ENCODE measurements at places on chromosomes 5 and 9.

- peak; percentile 67 for DNase-seq
These were observed 1.6 kb downstream of the FER start for GRCh38 chr5:108749128-108749861.

- DNase-seq = no peak
These were observed 20.8 kb downstream of the TMEM245 start for GRCh38 chr9:109098960-109099308.

GRCh38 chr9:35757226-35757891 lies 3.3 kb upstream of the MSMP start:
- peak; percentile 46 for DNase-seq

- no peak for DNase-seq
These were observed 8.7 kb upstream of the MTX3 start for GRCh38 chr5:79999722-80000121.

- DNase-seq = no peak
These were observed 25.0 kb downstream of the FBXW2 start for GRCh38 chr9:120768247-120768646.

GRCh38 chr5:126188804-126189203 lies 234.4 kb upstream of the GRAMD2B start:
- DNase-seq = no peak

- no peak for DNase-seq
These were observed 558 bp downstream of the GRPEL2 start for GRCh38 chr5:149345892-149346222.

- no peak for DNase-seq
These were observed 74.0 kb downstream of the GNAQ start for GRCh38 chr9:77957652-77958051.

- no peak for DNase-seq
These were observed 617.8 kb upstream of the DMAC1 start for GRCh38 chr9:8417341-8417740.

- DNase-seq = peak; percentile 47
These were observed 467 bp downstream of the C9orf78 start for GRCh38 chr9:129834489-129835127.

- DNase-seq = no peak
These were observed 17.0 kb downstream of the PTPDC1 start for GRCh38 chr9:94101162-94101853.

DNA sequence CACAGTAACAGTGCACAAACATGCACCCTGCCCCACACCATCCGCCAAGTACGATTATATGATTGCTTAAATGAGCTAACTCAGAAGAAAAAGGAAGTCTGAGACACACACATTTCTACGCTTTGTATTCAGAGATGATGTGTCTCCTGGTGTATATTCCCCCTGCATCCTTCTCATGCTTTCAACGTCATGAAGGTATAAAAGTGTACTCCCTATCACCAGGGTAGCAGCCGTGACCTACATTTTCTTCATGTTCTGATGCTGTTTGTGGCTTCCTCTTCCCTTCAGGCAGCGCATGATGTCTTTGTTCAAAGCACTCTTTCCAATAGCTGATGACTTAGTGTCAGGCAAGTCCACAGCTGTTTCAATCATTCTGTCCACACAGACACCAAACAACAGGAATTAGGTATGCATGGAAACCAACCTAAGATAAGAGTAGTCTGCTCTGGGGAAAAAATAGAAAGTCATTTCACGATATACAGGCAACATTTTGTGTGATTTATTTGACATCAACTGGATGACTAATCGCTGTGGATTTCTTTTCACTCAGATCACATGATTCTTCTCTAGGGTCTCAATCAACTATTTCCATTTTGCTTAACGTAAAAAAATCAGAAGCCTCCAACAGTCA lies 269.4 kb upstream of the PTGER4 start:
- DNase-seq = peak; percentile 60

- DNase-seq = no peak
These were observed 6.5 kb downstream of the ADAMTS13 start for GRCh38 chr9:133428617-133429101.

- peak; percentile 48 for DNase-seq
These were observed 244.7 kb downstream of the PIK3R1 start for GRCh38 chr5:68460147-68460798.

DNA sequence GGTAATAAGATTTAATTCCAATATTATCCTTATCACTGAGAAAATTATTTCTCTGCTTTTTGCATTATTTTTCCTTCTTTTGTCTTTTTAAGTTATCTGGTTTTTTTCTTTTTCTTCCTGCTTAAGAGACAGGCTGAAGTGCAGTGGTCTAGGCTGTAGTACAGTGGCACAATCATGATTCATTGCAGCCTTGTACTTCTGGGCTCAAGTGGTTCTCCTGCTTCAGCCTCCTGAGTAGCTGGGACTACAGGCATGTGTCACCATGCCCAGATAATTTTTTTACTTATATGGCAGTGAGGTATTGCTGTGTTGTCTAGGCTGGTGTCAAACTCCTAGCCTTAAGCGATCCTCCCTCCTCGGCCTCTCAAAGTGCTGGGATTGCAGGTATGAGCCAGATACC lies 93.9 kb downstream of the SLC44A1 start:
- DNase-seq = no peak

- no peak for DNase-seq
These were observed 197.2 kb downstream of the NXNL2 start for GRCh38 chr9:88732128-88732527.

DNA sequence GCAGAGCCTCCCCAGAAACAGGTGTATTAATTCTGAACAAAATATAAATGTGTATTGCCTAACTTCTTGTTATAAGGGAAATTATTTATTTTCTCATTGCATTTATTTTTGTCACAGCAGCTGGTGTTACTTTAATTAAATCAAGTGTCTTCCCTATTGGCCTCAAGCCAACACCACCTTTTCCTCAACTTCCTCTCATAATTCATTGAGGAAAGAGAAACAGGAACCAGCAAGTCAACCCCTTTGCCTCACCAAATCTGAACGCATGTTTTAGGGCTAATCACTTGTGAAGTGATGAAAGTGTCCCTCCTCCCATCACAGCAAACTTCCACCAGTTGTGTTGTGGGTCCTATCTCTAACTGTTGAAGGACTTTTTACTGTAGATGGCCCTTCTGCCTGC lies 73.1 kb downstream of the DIRAS2 start:
- no peak for DNase-seq

- DNase-seq = no peak
These were observed 118.7 kb upstream of the GAS1 start for GRCh38 chr9:87065981-87066380.

GRCh38 chr5:152676196-152676595 lies 271.1 kb upstream of the NMUR2 start:
- DNase-seq = no peak

DNA sequence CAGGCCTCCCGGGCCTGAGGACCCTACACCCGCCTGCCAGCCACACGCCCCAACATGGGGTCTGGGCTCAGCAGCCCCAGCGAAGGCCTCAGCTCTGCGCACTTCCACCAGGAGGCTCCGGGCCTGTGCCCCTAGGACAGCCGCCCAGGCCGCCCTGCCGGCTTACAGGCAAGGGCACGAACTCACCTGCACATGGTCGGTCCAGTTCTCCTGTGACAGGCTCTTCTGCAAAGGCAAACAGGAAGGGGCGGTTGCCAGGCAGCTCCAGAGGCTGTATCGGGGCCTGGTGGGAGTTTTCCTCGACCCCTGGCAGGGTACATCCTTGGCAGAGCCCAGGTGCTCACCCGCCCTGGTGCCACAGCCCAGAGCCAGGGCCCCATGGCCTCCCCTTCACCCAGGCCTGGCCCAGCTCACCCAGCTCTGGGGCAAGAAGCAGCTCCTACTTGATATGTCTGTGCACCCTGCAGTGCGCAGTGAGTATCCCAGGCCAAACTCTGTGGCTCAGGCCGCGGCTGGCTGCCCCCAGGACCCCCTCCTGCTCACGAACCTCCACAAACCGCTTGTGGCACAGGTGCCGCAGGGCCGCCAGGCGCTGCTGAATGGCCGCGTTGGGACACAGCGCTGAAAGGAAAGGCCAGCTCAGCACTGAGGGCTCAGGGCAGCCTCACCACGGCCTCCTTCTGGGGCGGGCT lies 52.2 kb upstream of the NRARP start:
- no peak for DNase-seq

DNA sequence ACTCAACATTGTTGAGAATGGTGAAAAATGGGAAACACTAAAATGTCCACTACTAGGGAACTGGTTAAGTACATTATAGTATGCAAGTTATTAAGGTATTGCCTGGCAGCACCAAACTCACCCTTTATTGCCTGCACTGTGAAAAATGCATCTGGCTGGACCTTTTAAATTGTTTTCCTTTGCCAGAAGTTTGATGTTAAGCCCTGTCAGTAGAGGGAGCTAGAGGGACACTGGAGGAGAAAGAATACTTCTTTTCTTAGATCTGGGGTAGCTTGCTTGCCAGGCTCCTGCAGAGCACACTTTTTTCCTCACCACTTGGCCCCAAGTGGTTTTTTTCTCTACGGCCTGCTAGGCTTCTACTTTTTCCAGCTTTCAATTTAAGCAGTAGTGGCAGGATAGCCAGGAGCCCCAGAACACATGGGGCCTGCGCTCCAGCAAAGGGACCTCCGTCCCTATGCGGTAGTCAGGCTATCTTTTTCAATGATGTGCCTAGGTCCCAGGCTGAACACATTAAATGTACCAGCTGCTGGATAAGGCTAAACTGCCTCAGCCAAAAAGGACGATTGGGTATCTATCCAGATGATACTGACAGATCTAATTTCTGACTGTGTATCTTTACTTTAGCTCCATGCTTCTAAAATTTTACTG lies 8.0 kb upstream of the HABP4 start:
- peak; percentile 19 for DNase-seq

- no peak for DNase-seq
These were observed 232.9 kb downstream of the GOLPH3 start for GRCh38 chr5:31941151-31941755.

DNA sequence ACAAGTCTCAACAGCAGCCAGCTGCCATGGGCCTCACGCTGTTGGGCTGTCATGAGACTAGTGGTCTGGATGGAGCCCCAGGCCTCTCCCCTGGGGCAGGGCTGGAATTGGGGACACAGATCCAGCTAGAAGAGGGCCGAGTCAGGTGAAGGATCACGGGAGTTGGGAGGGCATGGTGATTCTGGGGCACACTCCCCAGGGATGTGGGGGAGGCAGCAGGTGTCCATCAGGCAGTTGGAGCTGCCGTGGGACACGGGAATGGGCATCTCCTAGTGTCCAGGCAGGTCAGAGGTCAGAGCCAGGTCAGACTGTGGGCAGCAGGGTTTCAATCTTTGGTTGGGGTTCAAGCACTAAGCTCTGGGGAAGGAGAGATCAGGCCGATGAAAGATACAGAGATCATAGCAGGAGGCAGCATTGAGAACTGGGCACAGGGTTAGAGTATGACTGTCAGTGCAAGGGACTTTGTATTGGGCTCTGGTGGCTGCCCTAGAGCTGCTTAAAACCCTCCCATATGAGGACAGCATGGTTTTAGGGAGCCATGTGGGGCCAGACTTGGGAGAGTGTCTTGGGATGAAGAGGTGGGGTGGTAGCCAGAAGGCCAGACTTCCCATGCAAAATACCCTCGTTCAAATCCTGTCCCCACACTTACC lies 59.2 kb downstream of the ARHGEF37 start:
- DNase-seq = no peak

DNA sequence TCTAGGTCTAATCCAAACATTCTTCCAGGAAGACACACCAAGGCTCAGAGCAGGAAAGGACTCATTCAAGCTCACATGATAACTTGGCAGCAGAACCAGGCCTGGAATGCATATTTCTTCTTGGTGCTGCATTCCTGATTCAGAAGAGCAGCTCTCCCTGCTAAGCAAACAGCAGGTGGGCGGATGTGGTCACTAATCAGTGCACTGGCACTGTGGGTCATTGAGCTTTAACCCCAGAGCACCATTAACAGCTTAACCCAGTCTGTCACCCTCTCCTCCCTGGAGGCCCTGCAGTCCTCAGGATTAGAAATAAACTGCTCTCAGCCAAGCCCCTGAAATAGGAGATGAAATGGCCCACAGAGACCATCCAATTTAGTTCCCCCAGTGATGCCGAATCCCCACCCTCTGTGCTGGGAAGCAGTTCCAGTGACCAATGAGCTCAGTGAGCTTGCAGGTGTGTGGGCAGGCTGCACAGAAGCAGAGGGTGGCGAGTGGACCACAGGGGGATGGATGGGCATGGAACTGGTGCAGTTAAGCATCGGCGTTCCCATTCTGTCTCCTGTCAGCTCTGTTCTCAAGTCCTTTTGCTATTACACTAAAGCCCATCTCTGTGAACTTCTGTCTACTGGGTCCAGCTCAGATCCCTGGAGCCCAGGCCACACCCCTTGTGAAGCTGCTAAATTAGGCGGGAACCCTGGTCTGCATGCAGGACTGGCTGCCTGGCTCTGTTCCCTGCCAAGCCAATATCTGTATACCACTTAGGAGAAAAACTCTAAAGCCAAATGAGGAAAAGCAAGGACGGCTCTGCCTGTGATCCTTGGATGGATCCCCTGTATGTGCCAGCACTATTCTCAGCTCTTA lies 16.6 kb upstream of the MEGF9 start:
- DNase-seq = no peak

GRCh38 chr9:20084125-20084524 lies 295.3 kb upstream of the SLC24A2 start:
- no peak for DNase-seq

GRCh38 chr9:14158136-14158813 lies 155.7 kb downstream of the NFIB start:
- no peak for DNase-seq

DNA sequence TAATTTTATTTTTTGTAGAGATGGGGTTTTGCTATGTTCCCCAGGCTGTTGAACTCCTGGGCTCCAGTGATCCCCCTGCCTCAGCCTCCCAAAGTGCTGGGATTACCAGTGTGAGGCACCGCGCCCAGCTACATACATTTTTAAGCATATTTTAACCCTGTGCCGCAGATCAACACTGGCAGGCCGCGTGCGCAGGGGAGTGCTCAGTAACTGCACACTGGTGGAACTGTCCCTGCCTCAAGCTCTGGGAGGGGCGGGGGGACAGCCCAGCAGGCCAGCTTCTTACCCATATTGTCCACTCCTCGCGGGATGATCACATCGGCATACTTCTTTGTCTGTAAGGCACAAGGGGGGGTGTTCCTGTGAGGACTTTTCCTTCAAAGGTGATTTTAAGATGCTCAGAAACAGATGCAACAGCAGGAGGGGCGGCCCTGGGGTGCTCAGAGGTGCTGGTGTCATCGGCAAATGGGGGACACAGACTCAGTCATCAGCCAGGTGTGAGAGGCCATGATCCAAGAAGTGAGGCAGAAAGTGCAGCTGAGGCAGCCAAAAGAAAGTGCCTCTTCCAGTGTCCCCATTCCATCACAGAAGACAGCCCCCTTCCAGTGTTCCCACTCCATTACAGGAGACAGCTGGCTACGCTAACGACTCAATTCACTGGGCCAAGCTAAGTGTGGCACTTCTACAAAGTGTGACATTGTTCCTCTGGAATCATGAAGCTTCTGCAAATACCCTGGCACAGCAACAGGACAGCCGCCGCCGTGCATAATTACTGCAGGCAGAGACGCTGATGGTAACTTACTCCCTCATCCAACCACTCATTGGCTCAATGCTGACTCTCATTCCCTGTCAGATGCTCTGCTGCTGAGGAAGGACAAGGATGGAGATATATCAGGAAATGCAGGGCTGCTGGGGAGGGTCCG lies 5.2 kb downstream of the UCK1 start:
- DNase-seq = no peak

DNA sequence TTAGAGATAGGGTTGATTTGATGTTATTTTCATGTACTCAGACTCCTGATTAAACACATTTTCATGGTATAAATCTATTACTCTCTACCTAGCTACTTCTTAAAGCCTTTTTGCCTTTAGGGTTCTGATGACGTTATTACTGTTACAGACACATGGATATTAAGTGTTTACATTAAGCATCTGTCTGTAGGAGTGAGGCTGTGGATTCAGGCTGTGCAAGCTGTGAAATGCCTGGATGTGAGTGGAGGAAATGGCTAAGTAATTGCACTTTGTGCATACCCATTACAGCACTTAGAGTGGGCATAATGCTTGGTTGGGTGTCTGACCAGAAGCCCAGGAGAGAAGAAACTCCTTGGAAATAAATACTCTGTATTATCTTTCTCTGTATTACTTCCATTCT lies 186.8 kb downstream of the SNX18 start:
- no peak for DNase-seq
